ENCODE measurements at places on chromosomes 16 and 17. TPM values are rescaled to one million over a fixed set of nuclear protein-coding genes. Genes with fewer than 3 reads are reported as not detected.

The RAMP2 gene
- not detected for total RNA-seq

The WSCD1 gene
- 0.45 TPM for total RNA-seq

The KRT20 gene
- total RNA-seq = not detected

The NUBP2 gene
- total RNA-seq = 137 TPM

The VTN gene
- not detected for total RNA-seq

The C1QL1 gene
- 6.0 TPM for total RNA-seq

The ASPA gene
- total RNA-seq = not detected

The KRT31 gene
- total RNA-seq = not detected

The KRT32 gene
- total RNA-seq = 0.08 TPM

The CEMP1 gene
- not detected for total RNA-seq

The C17orf113 gene
- total RNA-seq = 2.9 TPM

The TBC1D3 gene
- not detected for total RNA-seq

The ALOX15 gene
- not detected for total RNA-seq

The TBC1D3E gene
- total RNA-seq = not detected

The TM4SF5 gene
- not detected for total RNA-seq

The TBC1D28 gene
- total RNA-seq = not detected

The IL34 gene
- total RNA-seq = not detected

The FSCN2 gene
- 0.08 TPM for total RNA-seq

The OTOP3 gene
- not detected for total RNA-seq

The FOXL1 gene
- 3.9 TPM for total RNA-seq

The TERB1 gene
- total RNA-seq = not detected

The ESRP2 gene
- 0.15 TPM for total RNA-seq

The JPT1 gene
- total RNA-seq = 292 TPM

The NPIPA1 gene
- 58.4 TPM for total RNA-seq

The CLDN6 gene
- not detected for total RNA-seq

The SHISA6 gene
- total RNA-seq = not detected

The GDPD1 gene
- total RNA-seq = 4.0 TPM

The TEX19 gene
- total RNA-seq = 0.98 TPM

The GJD3 gene
- total RNA-seq = not detected

The AANAT gene
- total RNA-seq = not detected

The SOCS3 gene
- total RNA-seq = 18.7 TPM

The SDR42E1 gene
- not detected for total RNA-seq

The SLC13A5 gene
- total RNA-seq = 0.19 TPM

Data from A375 (cell line).